Lung (tissue), 17 donors: ENCODE measurements at places on chromosomes 1 and 21. TPM values are rescaled to one million over a fixed set of nuclear protein-coding genes. Genes with fewer than 3 reads are reported as not detected.

DNA sequence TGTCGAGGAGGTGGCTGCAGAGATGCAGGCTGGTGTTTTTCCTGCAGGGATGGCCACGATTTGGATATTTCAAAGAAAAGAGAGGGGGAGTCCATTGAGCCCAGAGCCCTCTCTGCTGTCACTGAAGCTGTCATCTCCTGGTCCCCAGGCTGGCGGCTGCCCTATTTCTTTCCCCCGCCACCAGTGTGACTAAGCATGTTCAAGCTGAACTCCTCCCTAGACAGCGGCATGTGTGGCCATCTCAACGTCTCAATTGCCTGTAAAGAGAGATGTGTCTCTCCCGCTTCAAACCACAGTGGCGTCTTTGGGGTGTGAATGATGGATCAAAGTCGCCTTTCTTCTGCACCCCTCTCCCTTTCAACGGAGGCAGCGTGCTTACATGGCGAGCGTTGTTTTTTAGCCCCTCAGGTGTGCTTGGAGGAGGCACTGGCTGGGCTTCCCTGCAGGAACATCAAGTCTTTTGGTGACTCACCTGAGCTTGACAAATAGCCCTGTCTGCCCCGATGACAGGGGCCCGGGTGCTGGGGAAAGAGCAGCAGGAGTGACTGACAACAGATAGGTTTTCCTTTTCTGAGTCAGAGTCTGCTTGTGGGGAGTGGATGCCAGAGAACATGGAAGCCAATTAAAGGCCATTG, 346.4 kb upstream of the AJAP1 start:
- no peak for DNase-seq

DNA sequence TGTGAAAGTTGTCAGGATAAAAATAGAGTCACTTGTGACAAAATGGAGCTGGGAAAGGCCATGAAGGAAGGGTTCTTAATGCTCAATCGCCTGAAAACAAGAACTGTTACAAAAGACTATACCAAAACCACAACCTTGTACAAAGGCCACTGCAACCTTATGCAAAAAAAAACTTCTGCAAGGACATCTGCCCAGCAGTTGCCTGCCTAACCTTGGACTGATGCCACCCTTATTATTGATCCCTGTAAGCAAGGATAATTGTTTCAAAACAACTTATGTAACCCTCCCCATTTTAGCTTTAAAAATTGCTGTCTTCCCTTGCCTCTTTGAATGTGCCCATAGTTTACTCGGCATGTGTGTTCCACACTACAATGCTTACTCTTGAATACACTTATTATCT, 5.7 kb downstream of the ALG14 start:
- DNase-seq: no peak

ETV3L gene
- 0.05 TPM for polyA plus RNA-seq

NGF gene
- 1.7 TPM for polyA plus RNA-seq

DNA sequence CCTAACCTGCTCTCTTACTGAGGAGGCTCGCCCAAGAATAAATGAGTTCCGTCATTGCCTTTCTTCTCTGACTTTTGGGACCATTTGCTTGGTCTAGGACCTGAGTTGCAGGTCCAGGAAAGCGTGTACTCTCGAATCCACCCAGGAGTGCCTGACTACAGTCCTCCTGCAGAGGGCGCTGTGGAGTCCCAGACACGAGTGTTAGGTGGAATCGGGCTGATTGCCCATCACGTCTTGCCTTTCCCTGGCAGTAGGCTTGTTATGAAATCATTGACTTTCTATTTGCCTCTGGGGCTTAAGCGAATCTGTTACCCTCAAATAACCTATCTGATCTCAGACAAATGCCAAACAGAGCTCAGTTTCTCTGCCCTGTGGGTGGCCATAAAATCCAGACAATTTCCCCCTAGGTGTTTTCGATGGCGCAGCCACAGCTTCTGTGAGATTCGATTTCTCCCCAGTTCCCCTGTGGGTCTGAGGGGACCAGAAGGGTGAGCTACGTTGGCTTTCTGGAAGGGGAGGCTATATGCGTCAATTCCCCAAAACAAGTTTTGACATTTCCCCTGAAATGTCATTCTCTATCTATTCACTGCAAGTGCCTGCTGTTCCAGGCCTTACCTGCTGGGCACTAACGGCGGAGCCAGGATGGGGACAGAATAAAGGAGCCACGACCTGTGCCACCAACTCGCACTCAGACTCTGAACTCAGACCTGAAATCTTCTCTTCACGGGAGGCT, at the start of gene IL20:
Gene IL20, plus strand, starts transcription at position 685 of the 733 bp plus-strand sequence. CDS start 230 bp downstream, outside the sequence.
- DNase-seq: peak; percentile 74

PADI6 gene
- not detected for polyA plus RNA-seq

RGS1 gene
- 34.1 TPM for polyA plus RNA-seq

DNA sequence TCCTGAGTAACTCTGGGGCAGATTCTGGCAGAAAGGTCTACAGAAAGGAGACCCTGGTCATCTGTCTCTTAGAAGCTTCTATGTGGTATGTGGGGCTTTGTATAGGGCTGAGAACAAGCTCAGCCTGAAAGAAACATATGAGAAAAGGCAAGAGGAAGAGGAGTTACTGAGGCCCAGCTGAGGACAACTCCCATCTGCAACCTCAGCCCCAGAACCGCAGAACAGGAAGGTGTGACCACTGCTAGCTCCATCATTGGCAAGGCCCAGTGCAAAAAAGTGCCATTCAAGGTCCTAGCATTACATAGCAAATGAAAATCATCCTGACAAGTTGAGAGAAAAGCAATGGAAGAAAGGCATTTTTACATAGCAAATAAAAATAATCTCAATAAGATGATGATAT, 503.8 kb downstream of the NPHP4 start:
- DNase-seq: no peak

SCCPDH gene
- polyA plus RNA-seq: 21.0 TPM

GRCh38 chr1:215076322-215076721, 6.2 kb upstream of the KCNK2 start:
- DNase-seq: no peak

ARHGEF10L gene
- 24.9 TPM for polyA plus RNA-seq

TMEM82 gene
- not detected for polyA plus RNA-seq

GRCh38 chr1:33358114-33358794, 37.4 kb upstream of the A3GALT2 start:
- no peak for DNase-seq

DNA sequence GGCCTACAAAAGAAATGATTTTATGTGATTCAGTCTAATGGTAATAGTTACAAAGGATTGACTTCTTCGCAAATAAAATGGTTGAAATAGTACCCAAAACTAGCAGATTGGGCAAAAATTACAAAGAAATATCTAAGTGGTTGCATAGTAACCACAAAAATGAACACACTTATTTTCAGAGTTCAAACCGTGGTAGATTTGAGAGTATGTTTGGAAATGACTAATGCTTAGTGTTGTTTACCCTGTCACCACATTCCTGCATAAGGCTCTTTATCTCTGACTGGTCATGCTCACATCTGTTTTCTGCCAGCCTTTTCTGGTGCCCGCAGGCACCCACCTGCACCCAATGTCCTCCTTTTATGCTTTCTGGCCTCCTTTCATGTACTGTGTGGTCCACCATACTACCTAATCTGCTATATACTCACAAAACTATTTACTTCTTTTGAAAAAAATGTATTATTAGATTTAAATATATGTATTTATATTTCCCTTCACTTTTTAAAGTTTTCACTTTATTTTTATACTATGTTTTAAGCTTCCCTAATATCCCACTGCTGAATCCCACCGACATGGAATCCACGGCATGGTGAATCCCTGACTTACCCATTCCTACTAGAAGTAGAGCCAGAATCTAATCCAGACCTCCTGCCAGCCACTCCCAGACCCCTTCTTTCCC, 30.3 kb downstream of the PTPRC start:
- no peak for DNase-seq

GRCh38 chr1:197920067-197920396, 2.9 kb downstream of the LHX9 start:
- no peak for DNase-seq

DNA sequence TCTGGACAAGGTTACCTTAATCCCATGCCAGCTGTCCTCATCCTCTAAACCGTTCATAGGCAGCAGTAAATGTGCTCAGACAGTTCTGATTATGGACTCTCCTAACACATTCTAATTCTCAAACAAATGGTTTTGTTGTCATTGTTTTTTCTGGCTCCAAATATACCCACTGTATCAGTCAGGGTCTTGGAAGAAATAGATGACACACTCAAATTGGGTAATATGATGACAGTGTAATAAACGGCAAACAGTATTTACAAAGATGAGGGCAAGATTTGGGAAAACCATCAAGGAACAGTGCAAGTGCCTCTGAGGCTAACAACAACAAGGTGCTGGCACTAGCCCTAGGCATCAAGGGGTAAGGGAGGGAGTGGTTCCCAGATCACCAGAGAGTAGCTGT, 4.3 kb upstream of the CDC20 start:
- DNase-seq: no peak

GRCh38 chr1:115293006-115293405, 45.0 kb downstream of the NGF start:
- DNase-seq: no peak

GRCh38 chr21:31555741-31556191, 103.7 kb upstream of the SOD1 start:
- no peak for DNase-seq

DNA sequence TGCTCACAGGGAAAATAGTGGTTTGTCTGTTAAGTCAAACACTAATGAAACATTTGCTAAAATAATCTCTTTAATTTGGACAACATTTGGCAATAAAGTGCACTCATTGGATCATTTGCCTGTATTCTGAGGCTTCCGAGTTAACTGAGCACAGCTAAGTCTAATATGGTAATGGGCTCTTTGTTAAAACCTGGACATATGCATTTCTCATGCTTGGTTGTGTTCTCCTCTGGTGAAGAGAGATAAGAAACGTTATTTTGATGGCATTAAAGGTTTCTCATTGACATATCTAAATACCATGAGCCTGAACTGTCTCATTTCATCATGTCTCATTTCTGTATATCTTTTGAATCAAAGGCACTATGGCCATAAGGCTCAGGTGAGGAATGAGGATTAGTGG, 13.4 kb upstream of the NRIP1 start:
- DNase-seq: no peak

PLEKHO1 gene
- polyA plus RNA-seq: 88.0 TPM

DNA sequence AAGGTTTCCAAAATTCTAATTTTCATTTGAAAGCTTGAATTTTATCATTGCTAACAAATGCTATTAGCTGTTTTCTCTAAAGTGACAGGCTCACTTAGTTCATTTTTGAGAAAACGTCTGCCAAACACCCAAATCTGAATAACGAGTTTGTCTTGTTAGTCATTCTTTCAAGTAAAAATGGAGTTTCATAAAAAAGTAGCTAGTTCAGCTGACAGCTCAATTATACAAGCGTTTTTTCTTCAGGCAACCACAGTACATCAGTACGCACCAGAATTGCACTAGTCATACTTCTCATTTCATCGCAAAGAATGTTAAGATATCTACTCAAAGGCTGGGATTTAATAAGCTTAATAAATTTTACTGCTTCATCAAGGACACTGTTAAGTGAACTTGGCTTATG, 72.3 kb upstream of the SLFNL1 start:
- DNase-seq: no peak

GRCh38 chr1:94284476-94284875, 47.1 kb upstream of the ARHGAP29 start:
- peak; percentile 24 for DNase-seq

CORT gene
- polyA plus RNA-seq: 0.20 TPM

DNA sequence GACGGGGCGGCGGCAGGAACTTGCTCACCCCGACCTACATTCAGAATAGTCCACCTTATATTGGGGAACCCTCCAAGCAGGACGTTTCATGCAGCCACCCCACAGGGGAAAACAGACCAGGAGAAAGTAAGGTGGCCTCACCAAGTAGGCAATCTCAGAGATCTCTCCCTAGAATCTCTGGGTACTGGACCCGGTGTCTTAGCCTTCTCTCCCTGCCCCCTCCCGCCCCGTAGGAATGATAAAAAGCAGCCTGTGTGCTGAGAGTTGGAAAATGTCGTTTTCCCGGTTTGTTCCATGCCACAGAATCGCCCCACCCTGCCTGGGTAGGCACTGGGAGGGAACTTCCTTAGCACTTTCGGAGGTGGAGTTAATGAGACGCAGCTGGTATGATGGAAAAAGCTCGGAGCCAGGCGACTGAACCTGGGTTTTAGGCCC, 789 bp upstream of the PTPN14 start:
- DNase-seq: peak; percentile 95

DNA sequence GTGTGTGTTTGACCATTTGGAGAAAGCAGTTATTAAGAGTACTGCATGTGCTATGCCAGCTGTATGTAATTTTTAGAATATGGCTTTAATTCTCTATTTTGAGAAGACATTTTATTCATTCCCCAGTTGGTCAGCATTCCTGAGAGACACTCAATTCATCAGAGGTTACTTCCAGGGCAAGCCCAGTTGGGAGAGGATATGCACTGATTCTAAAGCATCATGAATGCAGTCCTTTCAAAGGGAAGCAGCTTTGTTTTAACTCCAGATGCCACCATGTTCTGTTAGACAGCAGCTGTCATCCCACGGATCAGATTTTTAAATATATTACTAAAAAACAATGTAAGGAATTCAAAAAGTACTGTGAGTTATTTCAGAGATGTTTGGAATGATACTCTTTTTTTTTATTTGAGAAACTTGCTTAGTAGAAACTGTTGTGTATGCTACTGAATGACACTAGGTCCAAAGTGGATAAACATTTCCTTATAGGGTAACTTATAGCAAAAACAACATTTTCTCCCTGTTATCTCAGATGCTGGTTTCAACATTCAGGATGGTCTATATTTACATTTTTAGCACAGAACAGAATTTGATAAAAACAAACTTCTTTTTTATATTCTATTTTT, 149.5 kb upstream of the B3GALT2 start:
- peak; percentile 35 for DNase-seq

DNA sequence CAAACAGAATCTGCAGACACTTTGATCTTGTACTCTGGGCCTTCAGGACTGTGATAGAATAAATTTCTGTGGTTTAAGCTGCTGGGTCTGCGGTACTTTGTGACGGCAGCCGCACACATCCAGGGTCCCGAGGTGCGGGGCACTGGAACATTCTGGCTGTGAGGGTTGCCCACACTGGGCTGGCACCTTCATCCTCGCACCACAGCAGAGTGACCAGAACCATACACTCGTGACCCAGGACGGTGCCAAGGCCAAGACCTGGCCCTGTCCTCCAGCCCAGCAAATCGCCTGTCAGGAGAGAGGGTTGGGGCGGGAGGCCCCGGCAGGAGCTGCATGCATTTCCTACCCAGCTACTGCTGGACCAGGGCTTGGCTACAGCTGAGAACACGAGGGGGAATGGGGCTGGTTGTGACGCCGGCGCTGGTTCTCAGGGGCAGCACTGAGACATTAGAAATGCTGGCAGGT, 2.6 kb upstream of the FTCD start:
- DNase-seq: no peak

- no peak for DNase-seq
Measured at GRCh38 chr1:88783145-88783544, 99.1 kb downstream of the PKN2 start.

- DNase-seq: no peak
Measured at GRCh38 chr1:25428475-25429166, 2.1 kb upstream of the MACO1 start.

GRCh38 chr1:56533197-56533596, 46.2 kb downstream of the PLPP3 start:
- DNase-seq: no peak

CD1E gene
- polyA plus RNA-seq: 0.30 TPM
